HS-5 (cell line): ENCODE measurements at places on chromosomes 2 and 18.

GRCh38 chr2:26080356-26080755 is 46.5 kb downstream of the RAB10 start:
- peak; percentile 64 for DNase-seq

DNA sequence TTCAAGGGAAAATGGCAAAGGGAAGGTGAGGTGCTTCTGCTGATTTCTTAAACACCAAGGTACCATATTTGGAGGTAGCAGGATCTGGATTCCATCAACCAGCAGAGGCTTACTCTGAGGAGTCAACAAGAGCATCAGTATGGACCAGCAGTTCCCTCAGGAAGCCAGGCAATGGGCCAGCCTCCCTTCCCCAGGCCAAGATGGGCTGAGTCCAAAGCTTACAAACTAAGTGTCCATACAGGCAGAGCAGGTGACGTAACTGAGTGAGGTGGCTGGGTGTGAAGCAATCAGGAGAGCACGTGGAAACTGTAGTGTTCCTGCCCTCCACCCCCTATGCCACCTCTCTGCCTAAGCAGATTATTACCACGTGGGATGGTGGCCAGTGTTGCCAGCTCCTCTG is 134.2 kb upstream of the HNRNPA3 start:
- DNase-seq, result peak; percentile 18

- no peak for DNase-seq
These were observed 4.9 kb upstream of the IMP4 start for GRCh38 chr2:130337735-130338325.

DNA sequence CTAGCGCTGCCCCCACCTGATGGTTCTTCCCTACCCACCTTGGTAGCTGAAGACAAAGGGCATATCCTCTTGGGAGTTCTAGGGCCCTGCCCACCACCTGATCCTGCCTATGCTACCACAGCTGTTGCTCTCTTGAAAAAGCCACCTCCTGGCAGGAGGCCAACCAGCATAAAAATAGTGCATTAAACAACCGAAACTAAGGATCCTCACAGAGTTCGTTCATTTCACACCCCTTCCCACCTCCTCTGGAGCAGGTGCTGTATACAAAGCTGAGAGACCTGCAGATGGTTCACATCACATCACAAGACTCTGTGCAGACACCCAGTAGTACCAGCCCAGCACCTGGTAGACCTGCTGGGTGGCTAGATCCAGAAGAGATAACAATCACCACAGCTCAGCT is 1348.0 kb upstream of the TMEFF2 start:
- no peak for DNase-seq

GRCh38 chr18:49072940-49073339 is 122.2 kb upstream of the SMAD7 start:
- no peak for DNase-seq

- DNase-seq, result no peak
These were observed 73.3 kb upstream of the PPP1CB start for GRCh38 chr2:28678175-28678855.
